ENCODE measurements at places on chromosomes 3 and 15.

- DNase-seq: no peak
Observed at GRCh38 chr3:5007873-5008272, 28.6 kb downstream of the BHLHE40 start.

DNA sequence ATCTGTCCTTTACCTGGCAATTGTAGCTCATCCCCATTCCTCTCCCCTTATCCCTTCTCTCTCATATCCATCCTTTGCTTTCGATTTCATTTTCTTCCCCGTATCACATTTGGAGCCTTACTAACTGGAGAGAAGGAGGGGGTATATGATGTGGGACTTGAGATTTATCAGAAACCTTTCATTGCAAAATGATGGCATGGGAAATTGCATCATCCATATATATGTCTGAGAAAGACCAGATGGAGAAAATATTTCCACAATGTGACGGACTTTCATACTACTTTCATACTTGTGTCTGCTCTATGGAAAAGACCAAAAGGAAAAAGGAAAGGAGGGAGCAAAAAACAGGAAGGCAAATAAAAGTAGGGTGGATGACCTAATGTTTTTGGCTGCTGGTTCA lies 675.2 kb downstream of the AGBL1 start:
- DNase-seq: no peak

DNA sequence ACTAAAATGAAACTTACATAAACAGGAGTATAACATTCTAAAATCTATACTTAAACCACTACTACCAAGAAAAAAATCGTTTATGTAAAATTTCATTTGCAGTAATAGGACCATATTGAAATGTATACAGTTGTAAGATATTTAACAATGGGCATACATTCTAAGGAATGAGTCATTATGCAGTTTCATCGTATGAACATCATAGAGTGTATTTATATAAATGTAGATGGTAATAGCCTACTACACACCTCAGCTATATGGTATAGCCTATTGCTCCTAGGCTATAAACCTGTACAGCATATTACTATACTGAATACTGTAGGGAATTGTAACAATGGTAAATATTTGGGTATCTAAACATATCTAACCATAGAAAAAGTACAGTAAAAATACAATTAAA lies 79.5 kb downstream of the DPH6 start:
- DNase-seq: no peak

DNA sequence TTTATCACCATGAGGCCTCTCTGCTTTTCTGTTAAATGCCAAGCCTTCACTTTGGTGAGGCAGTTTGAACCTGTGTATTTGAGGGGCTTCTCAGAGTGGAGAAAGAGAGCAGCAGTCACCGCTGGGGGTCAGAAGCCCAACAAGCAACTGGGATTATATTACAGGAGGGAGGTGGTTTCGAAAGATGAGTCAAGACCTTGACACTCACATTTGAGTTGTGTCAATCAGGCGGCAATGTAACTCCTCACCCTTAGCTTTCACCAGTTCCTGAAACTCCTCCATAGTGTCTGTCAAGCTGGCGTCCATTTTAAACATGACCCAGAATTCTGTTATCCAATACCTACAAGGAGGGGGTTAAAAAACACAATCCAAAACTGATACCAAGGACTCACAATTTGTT lies 46.5 kb downstream of the RASGRP1 start:
- DNase-seq: no peak

DNA sequence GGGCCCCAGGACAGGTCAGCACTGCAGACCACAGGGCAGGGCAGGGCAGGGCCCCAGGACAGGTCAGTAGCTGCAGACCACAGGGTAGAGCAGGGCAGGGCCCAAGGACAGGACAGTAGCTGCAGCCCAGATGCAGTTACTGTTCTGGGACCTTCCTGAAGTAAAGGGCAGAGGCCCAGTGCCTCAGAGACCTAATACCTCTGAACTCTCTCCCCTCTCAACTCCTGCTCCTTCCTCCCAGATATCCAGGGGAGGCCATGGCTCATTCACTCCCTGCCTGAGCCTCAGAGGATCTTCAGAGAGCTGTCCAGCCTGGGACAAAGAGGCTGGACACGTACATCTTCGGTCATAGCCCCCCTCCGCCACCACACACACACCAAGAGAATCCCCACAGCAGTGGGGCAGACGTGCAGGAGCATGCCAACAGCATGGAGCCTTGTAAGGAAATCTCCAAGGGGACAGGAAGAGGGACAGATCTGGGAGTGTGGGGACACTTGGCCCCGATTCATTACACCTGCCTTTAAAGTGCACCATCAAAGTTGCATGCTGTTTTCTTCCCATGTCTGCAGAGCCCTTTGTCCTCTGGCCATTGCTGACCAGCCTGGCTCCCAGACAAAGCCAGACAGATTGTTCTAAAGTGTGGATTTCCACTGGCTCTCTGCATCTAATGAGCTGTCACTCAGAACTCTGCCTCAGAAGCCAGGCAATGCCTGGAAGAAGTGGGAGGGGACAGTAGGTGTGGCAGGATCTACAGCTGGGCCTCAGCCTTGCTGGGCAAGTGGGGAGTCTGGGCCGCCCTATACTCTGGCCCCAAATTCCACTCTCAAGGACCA lies 24.2 kb upstream of the BUB1B start:
- DNase-seq: no peak

DNA sequence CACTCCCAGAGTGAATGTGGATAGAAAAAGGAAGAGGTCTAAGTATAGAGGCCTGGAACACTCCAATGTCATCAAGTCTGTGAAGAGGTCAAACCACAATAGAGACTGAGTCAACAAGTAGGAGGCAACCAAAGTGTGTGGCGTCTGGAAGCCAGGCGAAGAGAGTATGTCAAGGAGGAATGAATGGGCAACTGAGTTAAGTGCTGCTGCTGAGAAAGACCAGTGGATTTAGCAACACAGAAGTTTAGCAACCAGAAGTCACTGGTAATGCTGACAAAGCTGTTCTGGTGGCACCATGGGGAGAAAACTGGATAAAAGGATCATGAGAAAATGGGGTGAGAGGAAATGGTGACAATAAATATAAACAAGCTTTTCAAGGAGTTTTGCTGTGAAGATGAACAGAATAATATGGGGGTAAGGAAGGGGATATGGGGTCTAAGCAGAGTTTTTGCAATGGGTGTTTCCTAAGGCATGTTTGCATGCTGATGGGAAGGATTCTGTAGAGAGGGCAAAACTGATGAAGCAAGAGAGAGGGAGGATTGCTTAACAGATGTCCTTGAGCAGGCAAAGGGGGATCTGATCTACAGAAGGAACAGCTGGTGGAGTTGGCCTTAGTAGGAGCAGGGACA lies 38.4 kb downstream of the PCOLCE2 start:
- DNase-seq: no peak

GRCh38 chr3:187765342-187765741 lies 20.1 kb upstream of the BCL6 start:
- no peak for DNase-seq

GRCh38 chr3:137642831-137643230 lies 121.3 kb upstream of the SOX14 start:
- DNase-seq: no peak

DNA sequence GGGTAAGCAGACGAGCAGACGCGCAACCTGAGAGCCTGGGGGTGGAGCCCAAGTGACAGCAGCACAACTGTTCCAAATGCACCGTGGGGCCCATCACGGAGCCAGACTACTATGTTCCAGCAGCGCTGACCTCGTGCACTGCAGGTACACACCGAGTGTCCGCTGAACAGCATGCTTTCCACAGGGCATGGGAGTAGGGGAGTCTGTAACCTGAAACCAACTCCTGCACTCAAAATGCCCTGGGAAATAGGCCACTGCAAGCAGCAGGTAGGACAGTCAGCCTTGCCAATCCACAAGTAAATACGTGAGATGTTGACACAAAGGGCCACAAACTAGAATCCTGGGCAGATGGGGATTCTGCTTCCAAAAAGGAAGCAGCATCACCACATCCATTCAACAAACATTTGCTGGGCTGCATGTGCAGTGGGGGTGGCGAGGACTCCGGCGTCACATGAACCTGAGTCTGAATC lies 73.9 kb downstream of the TBC1D2B start:
- no peak for DNase-seq

GRCh38 chr3:47283193-47283537 lies 421 bp downstream of the KLHL18 start:
- no peak for DNase-seq

DNA sequence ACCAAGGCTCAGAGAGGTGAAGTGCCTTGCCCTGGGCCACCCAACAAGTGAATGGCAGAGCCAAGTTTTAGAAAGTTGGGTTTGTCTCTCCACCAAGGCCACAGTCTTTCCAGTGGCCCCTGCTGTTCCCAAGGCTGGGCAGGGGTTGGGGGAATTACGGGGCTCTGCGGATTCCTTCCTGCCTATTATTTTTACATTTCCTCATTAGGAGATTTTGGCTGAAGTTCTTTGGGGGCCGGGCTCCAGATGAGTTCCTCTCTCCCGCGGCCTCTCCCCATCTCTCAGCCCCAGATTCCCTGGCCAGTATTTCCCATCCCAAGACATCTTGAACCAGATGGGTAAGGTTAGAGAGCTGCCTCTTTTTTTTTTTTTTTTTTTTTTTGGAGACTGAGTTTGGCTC lies 44.0 kb upstream of the SMAD6 start:
- no peak for DNase-seq

GRCh38 chr3:136193278-136194054 lies 2.7 kb downstream of the MSL2 start:
- no peak for DNase-seq

- no peak for DNase-seq
Observed at GRCh38 chr3:71893122-71893521, 108.2 kb upstream of the PROK2 start.

DNA sequence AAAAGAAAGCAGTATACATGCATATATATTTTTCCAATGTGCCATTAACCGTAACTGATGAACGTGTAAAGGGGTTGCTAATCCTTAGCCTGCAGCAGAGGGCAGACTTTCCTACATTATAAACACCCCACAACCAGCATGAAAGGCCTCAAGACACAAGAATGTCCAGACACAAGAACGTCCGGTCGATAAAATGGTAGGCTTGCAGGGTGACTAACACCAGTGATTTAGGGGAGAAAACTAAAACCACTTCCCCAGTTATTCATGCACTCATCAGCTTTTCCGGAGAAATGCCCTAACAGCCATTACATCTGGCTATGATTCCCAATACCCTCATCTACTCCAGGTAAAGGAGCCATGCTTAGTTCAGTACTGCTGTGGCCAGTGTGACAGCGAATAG lies 57.4 kb downstream of the LRTM1 start:
- DNase-seq: peak; percentile 45

DNA sequence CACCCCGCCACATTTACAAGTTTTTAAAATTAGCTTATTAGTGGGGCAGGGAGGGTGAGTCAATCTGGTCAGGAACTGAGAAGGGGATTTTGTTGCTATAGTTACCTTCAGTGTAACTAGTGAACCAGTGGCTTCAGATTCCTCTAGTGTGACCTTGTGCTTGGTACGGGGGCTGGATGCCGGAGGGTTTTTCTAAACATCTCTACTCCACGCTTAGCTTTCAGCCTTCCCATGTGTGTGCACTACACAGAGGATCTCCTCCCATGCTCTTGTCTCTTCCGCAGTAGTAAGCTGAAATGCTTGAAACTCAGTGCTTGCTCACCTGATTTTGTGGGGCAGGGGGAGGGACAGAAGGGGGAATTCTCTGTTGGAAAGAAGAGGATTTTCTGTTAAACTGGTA lies 67.9 kb upstream of the AKAP13 start:
- no peak for DNase-seq

DNA sequence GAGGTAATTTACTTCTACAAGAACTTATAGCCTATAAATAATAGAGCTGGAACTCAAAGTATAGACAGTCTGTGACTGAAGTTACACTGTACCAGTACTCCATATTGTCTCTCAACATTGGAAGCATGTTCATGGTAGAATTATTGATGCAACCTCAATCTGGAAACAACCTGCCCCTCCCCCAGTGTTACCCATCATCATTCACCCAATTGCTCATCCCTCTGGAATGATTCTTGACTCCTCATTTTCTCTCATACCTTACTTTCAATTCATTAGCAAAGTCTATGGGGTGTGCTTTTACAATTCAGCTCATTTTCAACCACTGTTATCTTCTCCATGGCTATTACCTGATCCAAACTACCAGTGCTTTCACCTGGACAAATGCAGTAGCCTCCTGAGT lies 151.7 kb downstream of the CPNE4 start:
- no peak for DNase-seq

DNA sequence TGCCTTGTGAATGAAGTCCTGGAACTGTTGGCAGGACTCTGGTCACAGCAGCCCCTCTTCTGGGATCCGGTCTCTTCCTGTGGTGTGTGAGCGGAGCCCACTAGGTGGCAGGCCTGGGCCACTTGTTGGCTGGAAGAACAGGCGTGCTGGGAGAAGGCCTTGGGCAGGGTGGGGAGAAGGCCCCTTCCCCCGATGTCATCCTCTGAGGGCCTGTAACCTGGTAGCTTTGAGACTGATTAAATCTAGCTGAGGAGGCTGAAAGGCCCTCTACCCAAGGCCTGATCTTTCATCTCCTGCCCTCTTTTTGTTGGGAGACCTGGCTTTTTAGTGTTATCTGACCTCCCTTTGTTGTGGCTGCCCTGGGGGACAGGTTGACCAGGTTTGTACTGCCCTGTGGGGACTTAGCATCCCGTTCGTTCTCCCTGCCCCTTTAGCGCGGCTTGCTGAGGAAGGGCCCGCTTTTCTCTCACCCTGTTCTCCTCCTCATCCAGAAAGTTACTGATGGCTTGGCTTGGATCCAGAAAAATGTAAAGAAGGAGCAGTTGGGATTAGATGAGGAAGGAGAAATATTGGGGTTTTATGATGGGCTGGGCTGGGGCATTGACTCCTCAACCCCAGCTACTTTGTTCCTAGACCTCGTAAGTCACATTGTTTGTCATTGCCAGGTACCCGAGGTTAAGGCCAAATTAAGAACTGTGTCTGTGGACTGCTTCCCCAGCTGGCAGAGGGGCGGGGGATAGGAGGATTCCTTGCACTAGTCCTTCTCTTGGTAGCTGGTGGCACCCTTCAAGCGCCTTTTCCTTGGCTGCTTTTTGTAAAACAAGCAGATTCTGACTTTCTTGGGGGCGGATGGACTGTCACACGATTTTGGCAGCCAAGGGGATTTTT lies 48.5 kb downstream of the CHCHD6 start:
- DNase-seq: peak; percentile 82

DNA sequence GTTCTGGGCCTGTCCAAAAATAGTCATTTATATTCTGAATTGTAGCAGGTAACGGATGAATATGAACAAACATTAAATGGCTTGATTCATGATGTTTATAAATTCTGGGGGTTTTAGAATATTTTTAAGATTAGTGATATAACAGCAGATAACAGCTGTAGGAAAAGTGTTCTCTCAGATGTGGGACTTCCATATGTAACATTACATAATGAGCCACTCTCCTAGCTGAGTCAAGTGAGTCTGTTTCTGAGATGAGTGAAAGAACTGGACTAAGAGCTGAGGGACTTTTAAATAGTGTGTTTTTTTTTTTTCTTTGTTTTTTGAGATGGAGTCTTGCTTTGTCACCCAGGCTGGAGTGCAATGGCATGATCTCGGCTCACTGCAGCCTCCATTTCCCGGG lies 13.9 kb downstream of the YEATS2 start:
- DNase-seq: no peak

Data from HEK293T (cell line).